ENCODE measurements at places on chromosomes 13 and 19. TPM values are rescaled to one million over a fixed set of nuclear protein-coding genes. Genes with fewer than 3 reads are reported as not detected.

Gene CATSPERD
- total RNA-seq: not detected

Gene ZNF610
- total RNA-seq: 8.4 TPM

- no peak for DNase-seq
These were observed 56.4 kb downstream of the SIPA1L3 start for GRCh38 chr19:37963190-37963936.

Gene CD70
- total RNA-seq: not detected

- DNase-seq: no peak
These were observed 1101.9 kb downstream of the PCDH9 start for GRCh38 chr13:66128201-66128600.

DNA sequence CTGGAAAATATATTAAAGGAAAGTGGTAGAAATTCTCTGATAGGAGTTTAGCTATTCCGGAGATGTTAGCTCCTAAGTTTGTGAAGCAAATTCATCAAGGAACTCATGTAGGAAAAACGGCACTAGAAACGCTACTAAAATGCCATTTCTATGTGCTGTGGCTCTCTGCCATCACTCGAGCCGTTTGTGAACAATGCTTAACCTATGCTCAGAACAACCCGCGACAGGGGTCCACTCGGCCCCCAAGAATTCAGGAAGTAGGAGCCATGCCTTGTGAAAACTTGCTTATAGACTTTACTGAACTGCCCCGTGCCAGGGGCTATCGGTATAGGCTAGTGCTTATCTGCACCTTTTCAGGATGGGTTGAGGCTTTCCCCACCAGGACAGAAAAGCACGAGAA, 14.2 kb upstream of the SLC15A1 start:
- no peak for DNase-seq

Gene CBLC
- 4.7 TPM for total RNA-seq

DNA sequence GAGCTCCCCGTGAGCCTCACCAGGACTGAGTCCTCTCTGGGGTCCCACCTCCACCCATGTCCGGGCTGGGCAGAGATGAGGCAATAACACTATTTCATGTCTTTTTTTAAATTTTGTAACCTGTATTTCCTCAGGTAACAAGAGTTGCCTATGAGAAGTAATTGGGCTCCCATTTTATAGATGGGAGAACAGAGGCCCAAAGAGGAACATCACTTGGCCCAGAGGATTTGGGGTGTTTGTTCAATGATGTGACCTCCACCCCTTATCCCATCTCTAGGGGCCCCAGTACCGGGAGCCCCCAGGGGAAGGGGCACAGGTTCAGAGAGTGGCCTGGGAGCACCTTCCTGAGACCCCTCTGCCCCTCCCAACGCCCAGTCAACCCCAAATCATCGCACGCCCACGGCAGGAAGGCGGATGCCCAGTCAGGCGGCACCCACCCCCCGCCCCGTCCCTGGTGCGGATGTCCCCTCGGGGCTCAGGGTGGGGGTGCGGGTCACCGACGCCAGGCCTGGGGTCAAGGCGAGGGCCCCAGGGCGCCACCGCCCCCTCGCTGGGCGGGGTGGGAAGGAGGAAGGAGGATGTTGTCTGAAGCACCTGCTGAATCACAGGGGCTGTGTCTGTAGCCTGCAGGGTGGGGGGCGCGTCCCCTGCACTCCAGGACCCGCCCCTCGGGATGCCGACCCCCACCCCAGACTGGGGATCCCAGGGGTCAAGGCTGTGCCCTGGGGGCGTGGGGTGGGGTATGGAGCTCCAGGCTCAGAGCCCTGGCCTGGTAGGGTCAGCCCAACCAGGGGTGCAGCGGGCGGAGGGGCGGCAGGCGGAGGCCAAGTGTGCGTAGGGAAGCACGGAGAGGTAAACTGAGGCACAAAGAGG, 9.0 kb upstream of the CIRBP start:
- no peak for DNase-seq

DNA sequence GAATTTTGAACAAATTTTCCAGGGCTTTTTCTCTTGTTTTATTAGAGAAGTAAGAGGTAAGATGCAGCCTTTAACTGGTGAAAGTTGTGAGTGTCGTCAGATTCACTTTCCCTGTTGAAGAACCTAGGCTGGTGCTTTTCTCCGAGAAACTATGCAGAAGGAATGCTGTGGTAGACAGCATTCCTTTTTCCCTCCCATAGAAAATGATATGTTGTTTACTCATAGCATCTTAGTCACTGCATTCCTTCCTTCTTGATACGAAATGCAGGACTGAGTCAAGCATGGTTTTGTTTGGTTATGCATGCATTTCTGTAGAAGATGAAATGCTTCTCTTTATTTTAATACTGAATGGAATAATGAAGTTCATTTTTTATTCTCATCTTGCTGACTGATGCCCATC, 3.4 kb downstream of the ITGBL1 start:
- DNase-seq: no peak

DNA sequence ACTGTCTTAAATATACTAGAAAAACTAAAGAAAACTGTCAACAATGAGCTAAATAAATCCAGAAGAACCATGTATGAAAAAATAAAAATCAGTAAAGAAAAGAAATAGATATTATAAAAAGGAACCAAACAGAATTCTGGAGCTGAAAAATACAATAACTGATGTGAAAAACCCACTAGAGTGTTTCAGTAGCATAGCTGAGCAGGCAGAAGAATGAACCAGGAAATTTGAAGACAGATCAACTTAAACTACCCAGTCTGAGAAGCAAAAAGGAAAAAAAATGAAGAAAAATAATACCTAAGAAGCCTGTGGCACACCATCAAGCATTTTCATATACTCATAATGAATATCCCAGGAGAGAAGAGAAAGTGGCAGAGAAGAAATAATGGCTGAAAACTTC, 240.1 kb upstream of the RXFP2 start:
- DNase-seq: no peak

- DNase-seq: no peak
These were observed at the start of gene ACP5 for GRCh38 chr19:11577451-11578257. Gene ACP5, minus strand, starts transcription at chr19:11577645. Its CDS starts 328 bp downstream, at chr19:11577317.

GRCh38 chr13:112895521-112896465, 73.2 kb upstream of the MCF2L start:
- DNase-seq: no peak

Measured in urinary bladder (tissue), 4 donors.